ENCODE measurements at places on chromosomes 5 and 9.

DNA sequence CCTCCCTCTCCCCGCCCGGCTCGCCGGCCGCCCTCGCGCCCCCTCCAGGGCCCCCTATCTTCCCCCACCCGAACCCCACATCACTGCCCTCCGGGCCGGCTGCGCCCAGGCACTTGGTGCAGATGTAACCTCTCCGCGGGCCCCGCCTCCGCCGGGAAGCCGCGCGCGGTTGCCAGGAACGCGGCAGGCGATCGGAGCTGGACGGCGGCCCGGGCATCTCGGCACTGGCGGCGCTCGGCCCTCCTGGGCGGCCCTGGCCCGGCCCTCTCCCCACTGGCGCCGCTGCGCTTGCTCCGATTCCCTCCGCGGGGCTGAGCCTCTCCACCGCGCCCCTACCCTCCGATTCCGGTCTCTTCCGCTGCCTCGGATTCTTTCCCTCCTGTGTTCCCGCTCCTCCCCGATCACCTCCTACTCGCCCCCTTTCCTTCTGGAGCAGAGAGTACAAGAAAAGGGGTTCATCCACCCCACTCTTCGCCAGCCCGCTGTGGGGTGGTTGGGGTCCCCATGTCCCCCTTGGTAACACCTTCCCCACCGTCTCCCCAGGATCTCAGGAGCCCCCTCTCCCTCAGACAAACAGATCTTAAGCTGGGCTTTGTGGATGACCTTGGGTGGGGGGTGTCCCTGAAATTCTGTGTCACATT, 70.6 kb downstream of the C9orf50 start:
- DNase-seq = no peak

DNA sequence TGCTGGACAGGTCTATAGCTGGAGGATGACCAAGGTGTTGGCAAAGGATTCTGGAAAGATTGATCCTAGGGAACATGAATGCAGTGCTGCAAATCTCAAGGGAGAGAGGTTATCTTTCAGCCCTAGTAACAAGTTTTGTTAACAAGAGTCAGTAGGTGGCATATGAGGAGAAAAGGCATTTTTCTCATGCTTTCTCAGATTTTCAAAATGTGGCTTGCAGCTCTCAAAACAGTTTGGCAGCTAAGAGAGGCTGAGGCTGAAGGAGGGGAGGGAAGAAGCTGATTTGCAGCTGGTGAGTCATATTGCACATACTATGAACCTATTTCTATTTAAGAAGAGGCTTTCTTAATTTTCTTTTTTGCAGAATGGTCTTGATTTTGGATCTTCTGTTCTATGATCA, 64.3 kb upstream of the PCA3 start:
- DNase-seq = no peak

GRCh38 chr9:88370346-88370745, 17.9 kb upstream of the SPIN1 start:
- DNase-seq = no peak

DNA sequence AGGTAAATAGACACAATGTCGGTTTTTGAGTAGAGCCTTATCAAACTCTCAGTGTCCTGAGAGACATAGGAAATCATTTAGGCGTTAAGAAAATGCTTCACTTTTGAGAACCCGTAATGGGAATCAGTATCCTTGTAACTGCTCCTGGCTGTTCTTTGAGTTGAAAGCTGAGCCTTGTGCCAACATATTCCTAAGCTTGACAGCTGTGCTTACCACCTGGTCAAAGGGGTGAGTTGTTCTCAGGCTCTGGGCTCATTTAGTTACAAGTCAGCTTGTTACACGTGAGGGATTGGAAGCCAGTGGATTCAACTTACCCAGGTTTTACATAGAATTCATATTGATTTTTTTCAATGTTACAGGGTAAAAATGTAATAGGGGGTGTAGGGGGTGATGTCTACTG, 145.9 kb downstream of the GABRB2 start:
- DNase-seq = no peak

GRCh38 chr9:122948313-122948712, 7.5 kb downstream of the RABGAP1 start:
- no peak for DNase-seq

- no peak for DNase-seq
Observed at GRCh38 chr9:77901771-77902170, 129.8 kb downstream of the GNAQ start.

GRCh38 chr9:75391497-75391896, 303.2 kb downstream of the OSTF1 start:
- no peak for DNase-seq

- no peak for DNase-seq
Observed at GRCh38 chr5:126811515-126812198, 34.7 kb downstream of the LMNB1 start.

DNA sequence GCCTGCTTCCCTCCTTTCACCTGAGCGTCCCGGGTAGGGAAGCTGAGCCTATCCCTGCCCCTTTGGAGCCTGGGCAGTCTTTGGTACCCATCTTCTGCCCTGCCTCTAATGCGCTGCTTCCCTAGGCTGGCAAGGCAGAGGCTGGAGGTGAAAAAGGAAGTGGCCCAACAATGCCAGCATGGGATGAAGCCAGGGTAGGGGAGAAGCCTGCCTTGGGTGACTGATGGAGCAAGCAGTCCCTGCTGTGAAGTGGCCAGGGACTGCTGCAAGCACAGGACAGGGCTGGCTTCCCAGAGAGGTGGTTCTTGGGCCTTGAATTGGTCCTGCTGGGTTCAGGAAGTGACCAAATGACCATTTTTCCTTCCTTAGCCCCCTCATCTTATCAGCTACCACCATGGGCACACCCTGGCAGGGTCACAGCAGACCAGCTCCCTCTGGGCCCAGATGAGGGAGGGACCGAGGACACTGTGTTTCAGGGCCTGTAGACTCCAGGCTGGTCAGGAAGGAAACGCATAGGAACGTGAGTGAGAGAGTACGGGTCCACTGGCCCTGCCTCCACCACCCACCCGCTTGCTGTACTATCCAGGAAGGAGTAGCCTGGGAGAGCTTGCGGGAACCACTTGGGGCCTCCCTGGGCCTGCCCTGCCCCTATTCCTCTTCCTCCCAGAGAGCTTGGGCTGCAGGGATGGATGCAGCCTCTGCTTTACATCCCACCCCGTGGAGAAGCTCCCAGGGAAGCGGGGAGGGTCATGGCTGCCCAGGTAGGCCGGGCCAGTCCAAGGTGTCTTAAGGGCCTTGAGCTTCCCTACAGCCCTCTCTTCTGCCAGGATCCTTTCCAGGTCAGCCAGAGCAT, 102.6 kb downstream of the DAB2IP start:
- DNase-seq = no peak

DNA sequence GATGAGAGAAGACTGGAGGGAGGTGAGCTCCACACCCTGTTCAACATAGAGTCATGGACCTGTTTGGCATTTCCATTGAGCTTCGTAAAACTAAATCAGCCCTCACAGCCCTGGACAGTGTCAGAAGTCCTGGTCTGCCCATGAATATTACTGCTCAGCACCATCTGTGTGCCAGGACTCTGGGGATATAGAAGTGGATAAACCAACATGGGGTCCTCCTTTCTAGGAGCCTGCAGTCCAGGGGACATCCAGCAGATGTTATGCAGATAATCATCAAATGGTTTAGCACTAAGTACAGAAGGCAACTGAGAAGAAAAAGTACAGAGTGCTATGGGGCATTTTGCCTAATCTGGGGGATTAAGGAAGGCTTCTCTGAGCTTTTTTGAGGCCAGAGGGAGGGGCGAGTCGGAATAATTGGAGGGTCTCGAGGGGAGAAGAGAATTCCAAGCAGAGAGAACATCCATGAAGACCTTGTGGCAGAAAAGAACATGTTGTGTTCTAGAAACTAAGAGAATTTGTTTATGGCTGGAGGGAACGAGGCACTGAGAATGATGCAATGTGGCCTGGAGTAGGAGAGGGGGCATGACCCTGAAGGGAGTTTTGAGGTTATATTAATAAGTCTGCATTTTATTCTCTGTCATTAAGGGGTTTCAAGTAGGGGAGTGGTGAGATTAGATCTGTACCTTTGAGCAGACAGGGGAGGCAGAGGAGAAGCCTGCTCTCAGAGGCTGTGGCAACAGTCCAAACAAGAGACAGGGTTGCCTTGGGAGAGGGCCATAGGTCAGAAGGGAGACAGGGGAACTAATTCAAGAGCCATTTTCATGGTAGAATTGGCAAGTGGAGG, 63.5 kb upstream of the SLC2A8 start:
- DNase-seq = no peak

- DNase-seq = no peak
Observed at GRCh38 chr9:35832814-35833213, 3.8 kb downstream of the TMEM8B start.

DNA sequence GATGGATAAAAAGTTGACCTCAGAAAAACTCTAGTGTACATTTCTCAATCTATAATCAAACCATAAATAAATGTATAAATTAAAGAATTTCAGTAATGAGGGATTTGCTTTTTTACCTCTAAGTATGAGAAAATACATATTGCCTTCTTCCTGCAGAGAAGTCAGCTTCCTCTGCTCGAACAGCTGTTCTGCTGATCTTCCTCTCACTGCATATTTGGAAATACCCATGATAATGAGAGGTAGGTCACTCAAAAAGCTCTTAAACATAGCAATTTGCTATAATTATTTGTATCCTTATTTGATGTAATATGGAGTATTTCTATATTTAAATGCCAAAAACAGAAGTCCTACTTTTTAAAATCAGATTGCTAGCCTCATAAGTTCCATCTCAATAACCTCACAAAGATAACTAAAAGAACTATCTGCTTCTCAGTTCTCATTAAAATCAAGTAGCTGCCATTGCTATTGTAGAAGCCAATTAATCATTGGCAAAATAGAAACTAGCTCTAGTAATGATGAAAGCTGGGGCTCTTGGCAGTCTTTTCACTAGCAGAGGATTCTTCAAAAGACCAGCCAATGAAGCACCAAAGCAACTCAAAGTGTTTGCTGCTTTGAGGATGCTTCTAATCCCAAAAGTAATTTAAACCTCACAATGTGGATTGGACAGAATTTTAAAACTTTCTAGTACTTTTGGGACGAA, 35.7 kb upstream of the OR13D1 start:
- DNase-seq = no peak

GRCh38 chr5:72280581-72281069, 39.4 kb downstream of the MRPS27 start:
- DNase-seq = peak; percentile 25
